ENCODE measurements at places on chromosomes 12 and 14.
A peak's percentile ranks its signal among the peaks of the same experiment; 100 is the strongest.

DNA sequence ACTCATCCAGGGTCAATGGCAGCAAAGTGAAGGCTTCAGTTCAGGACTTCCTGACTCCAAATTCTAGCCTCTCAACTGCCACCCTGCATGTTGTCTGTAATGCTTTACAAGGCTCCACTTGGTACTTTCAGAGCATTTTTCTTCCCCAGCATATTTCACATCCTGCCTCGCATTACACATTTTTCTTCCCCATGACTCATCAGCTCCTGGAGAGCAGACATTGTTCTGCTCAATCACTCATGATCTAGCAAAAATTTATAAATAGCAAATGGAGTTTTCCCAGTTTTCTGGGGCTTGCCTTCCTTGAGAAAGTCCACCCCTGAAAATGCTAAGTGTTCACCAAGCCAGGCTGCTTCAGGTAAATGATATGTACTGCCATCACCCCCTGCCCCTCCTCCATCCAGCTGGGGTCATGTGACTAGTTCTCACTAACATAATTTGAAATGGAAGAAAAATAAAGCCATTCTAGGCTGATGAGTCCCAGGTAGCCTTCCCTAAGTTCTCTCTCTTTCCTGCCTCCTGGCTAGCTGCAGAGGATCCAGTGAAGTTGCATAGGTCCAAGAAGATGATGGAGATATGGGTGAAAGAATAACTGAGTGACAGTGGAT, 69.4 kb downstream of the ARMH4 start:
- DNase-seq: peak; percentile 80

- DNase-seq: no peak
Measured at GRCh38 chr12:108641446-108642268, 8.0 kb upstream of the SELPLG start.

- no peak for DNase-seq
Measured at GRCh38 chr12:41055875-41056577, 132.1 kb upstream of the PDZRN4 start.

DNA sequence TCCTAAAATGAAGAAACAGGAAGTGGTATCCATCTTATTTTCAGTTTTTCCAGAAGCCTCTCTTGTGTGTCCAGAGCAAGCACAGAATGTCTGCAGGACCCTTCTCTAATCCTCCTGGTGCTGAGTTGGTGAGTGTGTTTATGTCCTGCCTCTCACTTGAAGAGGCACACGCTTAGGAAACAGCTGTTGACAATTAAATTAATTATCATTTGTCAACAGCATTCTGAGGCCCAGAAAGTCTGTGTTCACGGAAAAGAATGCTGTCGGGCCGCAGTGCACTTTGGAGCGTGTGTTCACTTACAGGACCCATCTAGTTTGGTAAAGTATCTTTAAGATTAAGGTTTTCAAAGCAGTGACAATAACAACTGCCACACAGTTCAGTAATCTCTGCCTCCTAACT, 70.5 kb downstream of the LMNTD1 start:
- DNase-seq: no peak

DNA sequence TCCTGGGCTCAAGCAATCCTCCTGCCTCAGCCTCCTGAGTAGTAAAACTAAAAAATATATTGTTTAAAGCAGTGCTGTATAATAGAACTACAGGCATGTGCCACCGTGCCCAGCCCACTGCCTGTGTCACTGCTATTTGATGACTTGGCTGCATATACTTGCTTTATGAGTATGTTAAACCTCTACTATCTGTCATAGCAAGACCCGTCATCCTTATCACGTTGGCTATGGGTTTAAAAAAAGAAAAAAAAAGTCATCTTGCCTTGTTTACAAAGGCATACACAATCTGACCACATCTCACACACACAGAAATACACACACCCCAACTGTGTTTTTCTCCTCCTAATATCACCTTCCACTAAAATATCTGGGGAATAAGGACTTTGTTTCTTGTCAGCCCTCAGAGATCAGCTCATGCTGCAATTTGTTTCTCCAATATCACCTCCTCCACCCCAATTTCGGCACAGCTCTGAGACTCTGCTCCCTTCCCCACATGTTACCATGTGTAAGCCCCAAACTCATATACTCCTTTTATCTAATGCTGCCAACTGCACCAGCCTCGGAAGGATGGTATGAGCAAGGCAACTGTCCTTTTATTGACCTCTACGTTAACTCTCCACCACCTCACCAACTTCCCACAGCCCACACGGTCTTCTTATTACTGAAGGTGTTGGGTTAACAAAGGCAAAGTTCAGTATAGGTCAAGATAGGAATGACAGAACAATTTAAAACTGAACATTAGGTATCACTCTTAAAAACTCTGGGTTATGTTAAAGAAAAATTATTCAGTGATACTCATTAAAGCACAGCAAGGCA, 802 bp upstream of the TMPRSS12 start:
- no peak for DNase-seq

DNA sequence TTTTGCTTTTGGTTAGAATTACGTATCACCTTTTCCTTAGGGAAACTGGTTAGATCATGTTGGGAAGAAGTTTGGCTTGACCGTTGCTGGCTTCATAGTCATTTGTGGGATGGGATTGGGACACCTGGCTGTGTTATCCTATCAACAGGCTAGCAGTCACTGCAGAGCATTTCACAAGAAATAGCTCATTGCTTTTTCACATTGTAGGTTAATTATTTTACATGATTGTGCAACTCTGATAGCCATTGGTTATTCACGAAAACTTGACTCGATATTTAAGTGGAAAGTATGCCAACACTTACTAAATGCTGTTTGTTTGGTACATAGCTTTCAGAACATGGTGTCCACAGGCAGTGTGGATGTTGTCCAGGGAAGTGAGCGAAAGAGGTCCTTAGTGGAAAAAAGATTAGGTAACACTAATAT, 89.4 kb downstream of the NKX2-1 start:
- DNase-seq: no peak

DNA sequence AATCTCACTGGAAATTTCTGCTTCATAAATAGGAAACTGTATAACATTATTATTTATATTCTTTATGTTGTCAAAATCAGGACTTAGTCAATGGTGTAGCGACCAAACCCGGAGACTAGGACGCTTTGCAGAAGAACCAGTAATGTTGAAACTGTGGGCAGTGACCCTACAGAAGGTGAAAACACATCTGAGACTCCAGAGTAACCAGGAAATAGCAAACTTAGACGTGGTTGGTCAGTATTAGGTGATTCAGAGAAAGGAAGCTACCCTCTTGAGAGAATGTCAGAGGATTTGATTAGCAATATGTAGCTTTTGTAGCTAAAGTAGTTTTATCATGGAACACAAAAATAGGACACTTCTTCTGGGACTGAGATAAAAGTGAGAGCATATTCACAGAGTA, 381.9 kb downstream of the SLC16A7 start:
- no peak for DNase-seq

DNA sequence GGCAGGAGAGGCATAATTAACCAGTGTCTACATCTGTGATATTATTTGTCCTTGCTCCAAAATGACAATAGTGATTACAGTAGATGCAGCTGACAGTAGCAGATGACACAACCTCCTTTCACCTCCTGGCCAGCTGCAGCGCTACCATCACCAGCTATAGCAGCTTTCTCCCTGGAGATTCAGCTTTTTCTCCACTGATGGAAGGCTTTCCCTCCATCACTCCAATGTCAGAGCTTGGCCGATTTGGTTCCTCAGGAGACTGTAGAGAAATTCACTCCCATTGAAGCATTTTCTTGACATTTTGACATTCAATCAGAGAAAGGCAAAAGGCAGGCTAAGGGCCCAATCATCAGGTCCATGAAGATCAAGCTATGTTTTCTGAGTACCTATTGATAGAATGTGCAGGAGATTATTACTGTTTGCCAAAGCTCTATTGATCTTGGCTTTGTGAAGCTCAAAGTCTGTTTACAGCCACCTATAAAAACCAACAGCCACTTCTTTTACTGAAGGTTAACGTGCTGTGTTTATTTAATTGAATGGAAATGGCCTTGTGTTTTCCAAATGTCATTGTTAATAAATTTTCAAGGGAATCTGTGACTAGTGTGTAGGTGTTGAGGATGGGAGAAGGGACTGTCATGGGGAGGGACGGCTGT, 785.1 kb downstream of the DIO2 start:
- DNase-seq: no peak

GRCh38 chr12:34393086-34393820, 371.0 kb downstream of the ALG10 start:
- DNase-seq: no peak

DNA sequence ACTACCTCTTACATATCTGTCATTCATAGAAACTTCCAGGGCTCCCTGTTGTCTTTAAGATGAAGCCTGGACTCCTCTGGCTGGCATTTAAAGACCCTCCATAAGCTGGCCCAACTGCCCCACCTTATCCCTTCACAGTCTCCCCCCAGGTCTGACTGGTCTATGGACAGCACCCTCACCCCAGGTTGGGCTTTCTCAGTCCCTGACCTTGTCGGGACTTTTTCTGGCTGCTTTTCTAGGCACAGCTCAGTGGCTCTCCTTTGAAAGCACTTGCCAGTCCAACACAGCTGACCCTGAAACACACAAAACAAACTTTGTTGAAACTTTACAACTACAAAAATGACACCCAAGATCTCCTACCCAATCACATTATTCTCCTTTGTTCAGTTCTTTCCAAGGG, 13.9 kb upstream of the MYH7 start:
- DNase-seq: no peak

DNA sequence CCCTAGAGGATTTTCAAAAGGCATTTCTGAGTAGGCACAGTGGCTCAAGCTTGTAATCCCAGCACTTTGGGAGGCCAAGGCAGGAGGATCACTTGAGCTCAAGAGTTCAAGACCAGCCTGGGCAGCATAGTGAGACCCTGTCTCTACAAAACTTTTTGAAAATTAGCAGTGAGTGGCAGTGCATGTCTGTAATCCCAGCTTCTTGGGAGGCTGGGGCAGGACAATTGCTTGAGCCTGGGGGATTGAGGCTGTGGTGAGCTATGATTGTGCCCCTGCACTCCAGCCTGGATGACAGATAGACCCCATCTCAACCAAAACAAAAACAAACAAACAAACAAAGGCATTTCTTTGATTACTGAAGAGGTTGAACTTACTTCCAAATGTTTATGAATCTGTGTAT, 201.4 kb downstream of the KIF26A start:
- no peak for DNase-seq

DNA sequence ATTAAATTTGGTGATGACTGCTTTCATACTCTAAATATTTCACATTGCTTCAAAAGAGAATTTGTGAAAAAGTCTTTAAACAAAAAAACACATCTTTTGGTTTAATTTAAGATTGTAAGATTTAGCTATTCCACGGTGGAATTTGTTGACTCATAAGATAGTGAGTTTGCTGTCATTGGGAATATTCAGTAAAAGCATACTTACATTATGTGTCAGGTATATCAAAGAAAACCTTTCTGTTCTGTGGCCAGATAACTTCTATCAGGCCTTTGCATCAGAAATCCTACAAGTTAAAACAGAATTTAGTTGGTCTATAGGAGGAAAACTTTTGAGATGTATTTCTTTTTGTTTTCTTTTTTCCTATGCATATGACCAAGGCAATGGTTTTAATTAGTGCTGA, 148.8 kb upstream of the E2F7 start:
- DNase-seq: no peak

DNA sequence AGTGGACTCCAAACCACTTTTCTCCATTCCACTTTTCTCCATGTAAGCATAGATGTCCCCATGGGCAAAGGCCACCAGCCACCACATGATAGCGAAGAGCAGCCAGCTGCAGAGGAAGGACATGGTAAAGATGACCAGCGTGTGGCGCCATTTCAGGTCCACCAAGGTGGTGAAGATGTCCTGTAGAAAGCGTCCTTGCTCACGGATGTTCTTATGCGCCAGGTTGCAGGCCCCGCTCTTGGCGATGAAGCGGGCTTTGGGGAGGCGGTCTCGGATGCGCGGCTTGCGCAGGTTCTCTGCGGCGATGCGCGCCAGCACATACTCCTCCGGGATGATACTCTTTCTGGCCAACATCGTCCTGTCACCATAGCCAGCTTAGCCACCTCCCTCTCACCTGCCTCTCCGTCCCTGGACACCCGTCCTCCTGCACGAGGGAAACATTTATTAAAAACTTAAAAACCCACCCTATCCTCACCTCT, 1.2 kb downstream of the KCNJ8 start:
- DNase-seq: no peak

DNA sequence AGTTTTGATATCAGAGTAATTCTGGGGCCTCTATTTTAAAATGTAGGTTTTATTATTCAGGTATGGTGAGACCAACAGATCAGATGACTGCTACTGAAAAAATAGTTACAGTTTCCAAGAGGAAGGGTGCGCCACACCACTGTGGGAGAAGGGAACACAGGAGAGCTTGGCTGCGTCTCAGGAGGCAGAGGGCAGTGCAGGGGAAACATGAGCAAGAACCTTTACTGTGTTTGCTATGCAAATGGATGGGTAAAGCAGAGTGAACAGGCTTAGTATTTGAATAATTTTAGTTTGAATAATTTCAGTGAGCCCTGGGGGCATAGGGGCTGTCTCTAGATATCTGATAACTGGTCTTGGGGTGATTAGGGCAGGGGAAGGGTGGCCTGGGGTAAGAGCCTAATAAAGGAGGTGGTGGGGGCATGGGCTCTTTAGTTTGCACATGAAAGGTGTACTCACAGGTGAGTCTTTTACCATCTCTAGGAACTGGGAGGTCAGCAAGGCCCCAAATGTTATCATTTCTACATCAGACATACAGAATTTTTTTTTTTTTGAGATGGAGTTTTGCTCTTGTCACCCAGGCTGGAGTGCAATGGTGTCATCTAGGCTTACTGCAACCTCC, 196.8 kb upstream of the NEDD1 start:
- DNase-seq: no peak

Measured in kidney epithelial cell (primary cell).